Activated B cell treated with CpG ODN at 0.5 μM for 24 hours (primary cell): ENCODE measurements at places on chromosomes 11 and 22. TPM values are rescaled to one million over a fixed set of nuclear protein-coding genes. Genes with fewer than 3 reads are reported as not detected.

IGSF22 gene
- 0.17 and 1.4 TPM in 2 replicates for total RNA-seq

SEPTIN5 gene
- total RNA-seq: not detected in 2 replicates

GVQW3 gene
- total RNA-seq: 2.6 and 3.0 TPM in 2 replicates

UBASH3B gene
- 2.9 and 4.3 TPM in 2 replicates for total RNA-seq

MPZL3 gene
- 2.9 and 3.7 TPM in 2 replicates for total RNA-seq

DNA sequence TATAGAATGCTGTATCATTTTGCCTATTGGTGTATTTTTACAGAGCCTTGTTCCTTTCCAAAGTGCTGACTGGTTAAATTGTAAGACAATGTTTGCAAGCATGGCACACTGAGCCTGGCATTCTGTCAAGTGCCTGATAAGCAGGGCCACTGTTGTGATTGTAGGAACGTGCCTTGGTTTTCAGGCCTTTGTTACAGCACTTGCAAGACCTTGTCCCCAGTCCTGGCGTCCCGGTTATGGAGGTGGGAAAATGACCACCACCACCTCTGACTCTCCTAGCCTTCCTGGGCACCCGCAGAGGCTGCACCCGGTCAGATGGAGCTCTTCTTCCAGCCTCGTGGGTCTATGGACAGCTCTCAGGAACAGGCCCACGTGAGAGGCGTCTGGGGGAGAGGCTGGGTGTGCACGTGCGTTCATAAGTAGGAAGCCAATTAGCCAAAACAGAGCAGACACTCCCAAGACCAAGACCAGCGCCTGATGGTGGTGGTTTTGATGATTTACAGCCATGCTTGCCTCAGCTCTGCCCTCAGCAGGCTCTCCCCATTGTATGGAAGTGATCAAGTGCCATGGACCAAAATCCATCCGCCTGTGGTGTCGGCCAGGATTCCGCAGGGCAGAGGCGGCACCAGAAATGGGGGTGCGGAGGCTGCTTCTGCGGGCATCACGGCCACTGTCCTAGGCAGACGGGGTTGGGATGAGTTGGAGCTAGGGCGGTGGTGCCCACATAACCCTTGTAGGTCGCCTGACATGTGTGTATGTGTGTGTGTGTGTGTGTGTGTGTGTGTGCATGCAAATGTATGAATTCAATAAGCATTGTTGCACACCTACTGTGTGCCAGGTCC lies 89.8 kb downstream of the RTL6 start:
- no peak for DNase-seq

GRCh38 chr22:22069450-22070370 lies 87.1 kb upstream of the TOP3B start:
- no peak for DNase-seq

GRCh38 chr11:67498544-67498972 lies 6.6 kb downstream of the PITPNM1 start:
- DNase-seq: no peak

DNA sequence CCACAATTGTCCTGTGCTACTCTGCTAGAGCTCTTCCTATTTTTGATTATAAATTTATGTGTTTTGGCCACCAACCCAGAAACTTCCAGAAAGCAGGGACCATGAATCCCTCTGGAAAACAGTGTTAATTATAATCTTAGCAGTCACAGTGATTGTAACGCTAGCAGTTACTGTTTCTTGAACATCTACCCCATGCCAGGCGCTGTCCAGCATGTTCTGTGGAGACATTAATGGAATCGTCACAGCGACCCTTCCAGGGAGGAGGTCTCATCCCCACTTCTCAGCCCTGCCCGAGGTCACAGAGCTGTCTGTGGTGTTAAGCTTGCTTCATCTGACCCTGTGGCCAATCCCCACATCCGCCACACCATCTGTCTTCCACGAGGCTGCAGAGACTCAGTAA lies 13.9 kb upstream of the PNPLA5 start:
- DNase-seq: no peak

DNA sequence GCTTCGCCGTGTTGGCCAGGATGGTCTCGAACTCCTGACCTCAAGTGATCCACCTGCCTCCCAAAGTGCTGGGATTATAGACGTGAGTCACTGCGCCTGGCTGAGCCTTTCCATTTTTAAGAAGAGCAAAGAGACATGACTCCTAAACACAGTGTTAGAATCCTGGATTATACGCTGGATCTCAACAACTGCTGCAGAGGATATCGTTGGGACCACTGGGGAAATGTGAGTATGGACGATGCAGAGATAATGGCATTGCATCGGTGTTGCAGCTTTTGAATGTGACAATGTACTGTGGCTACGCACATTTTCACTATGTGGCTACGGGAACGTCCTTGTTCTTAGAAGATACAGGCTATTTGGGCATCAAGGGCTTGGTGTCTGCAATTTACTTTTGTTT lies 6.2 kb downstream of the MRGPRF start:
- no peak for DNase-seq

- no peak for DNase-seq
Measured at GRCh38 chr11:106311531-106312230, 234.2 kb downstream of the AASDHPPT start.

- DNase-seq: no peak
Measured at GRCh38 chr11:28466506-28466905, 358.3 kb downstream of the METTL15 start.

DNA sequence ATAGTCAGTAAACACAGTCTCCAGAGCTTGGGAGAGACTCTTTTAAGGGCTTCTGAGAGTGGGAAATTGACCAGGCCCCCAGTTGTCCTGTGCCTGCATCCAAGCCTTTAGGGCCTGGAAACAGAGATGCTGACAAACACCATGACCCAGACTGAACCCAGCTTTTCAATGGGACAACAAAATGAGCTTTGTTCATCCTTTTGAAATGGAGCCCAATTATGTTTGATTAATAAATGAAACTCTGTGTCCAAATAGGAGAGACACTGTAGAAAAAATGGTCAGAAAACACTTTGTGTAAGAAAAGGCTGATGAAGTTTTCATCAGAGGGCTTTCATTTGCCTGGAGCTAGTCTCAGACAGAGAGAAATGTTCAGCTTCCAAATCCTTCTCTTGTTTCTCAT lies 146.0 kb downstream of the RRAS2 start:
- DNase-seq: no peak

DNA sequence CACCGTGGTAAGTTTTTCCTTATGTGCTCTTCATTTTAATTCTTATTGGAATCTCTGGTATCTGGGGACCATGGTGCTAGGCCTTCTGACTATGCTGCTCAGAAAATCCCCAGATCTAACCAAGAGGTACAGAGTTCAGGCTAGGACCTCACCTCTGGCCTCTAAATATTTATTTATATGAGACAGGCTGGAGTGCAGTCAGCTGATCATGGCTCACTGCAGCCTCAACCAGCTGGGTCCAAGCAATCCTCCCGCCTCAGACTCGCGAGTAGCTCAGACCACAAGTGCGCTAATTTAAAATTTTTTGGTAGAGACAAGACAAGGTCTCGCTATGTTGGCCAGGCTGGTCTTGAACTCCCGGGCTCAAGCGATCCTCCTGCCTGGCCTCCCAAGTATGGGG lies 38.4 kb downstream of the PKNOX2 start:
- no peak for DNase-seq

DNA sequence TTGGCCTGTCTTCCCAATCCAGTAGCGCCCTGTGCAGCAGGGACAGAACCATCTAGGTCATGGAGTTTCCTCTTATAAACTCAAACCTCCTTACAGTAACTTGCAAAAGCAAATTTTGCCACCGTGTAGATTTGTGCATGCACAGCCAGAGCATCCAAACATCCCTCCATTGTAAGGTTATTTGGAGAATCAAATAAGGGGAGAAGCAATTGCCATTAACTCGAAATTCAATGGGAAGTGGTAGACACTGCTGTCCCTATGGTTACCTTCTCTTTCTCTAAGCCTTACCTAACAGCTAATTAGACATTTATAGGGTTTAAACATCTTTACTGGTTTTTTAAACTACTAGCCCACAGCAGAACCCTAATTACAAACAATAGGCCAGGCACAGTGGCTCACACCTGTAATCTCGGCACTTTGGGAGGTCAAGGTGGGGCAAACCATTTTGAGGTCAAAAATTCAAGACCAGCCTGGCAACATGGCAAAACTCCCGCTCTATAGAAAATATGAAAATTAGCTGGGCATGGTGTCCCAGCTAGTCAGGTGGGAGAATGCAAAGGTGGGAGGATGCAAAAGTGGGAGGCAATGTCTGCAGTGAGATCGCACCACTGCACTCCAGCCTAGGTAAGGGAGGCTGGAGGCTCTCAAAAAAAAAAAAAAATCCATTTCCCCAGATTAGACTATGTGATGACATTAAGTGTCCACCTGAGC lies 6.6 kb downstream of the HSPA8 start:
- no peak for DNase-seq

GRCh38 chr11:43998308-43998707 lies 49.5 kb upstream of the ACCSL start:
- no peak for DNase-seq

- DNase-seq: no peak
Measured at GRCh38 chr11:2689651-2690575, 9.9 kb downstream of the KCNQ1OT1 start.
